ENCODE measurements at places on chromosomes 6 and 20.

- no peak for DNase-seq
Measured at GRCh38 chr6:52162940-52163908, 23.0 kb upstream of the IL17A start.

DNA sequence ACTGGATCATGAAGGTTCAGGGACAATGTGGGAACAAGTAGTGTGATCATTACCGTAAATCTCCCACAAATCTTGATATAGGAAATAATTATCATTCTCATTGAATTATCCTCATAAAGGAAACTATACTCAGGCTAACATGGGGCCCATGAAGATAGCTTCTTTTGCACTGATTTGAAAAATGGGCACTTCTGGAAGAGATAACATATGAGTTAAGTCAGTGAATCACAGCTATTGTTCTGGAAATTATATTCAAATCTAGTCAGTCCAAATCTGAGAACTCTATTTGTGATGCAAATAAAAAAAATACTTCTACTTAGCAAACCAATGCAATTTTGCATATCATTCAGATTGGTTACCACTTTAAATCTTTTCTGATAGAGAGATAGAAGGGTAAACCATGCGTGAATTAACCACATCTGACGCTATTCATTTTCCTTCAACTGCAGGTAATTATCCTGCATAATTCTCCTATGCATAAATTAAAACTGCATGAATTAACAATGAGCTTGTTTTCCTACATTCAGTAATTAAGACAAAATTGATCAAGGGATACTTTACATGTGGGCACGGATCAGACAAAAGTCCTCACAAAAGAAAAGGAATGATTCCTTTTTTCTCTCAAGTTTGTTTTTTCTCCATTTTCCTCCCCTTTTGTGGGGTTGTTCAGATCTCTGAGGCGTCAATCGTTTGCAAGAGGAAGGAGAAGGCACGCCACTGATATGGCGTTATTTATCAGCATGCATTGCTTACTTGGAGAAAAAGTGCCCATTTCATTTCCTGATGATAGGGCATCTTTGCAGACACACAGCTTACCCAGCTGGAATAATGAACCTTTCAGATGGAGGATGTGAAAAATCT is 36.4 kb downstream of the RIPOR2 start:
- no peak for DNase-seq

GRCh38 chr6:131683479-131683878 is 17.7 kb downstream of the OR2A4 start:
- no peak for DNase-seq

DNA sequence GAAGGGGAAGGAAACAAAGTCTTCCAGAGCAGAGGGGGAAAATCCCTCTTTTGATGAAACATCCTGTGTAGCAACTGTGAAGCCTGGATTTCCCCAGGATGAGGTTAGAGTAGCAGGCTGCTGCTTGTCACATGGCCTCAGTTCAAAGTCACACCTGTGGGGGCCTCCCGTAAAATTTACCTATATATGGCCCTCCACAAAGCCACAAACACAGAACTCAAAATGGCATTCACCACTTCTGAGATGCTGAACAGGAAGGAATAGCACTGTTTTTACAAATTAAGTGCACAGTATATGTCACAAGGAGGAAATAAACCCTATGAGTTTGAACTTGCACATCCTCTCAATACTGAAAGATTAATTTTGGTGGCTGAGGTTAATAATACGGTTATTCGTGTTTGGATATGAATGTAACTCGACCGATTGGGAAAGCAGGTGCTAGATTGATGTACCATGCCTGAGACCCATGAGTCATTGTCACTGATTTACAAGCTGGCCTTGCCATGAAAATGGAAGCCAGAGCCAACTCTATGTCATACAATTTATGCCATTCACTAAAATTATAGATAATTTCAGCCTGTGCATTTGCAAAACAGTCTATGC is 70.6 kb downstream of the SGK1 start:
- DNase-seq = peak; percentile 44

GRCh38 chr6:41017663-41018062 is 21.4 kb downstream of the UNC5CL start:
- no peak for DNase-seq

GRCh38 chr20:13898012-13898612 is 92.3 kb downstream of the SEL1L2 start:
- no peak for DNase-seq

GRCh38 chr20:41014561-41015088 is 14.0 kb upstream of the TOP1 start:
- no peak for DNase-seq

DNA sequence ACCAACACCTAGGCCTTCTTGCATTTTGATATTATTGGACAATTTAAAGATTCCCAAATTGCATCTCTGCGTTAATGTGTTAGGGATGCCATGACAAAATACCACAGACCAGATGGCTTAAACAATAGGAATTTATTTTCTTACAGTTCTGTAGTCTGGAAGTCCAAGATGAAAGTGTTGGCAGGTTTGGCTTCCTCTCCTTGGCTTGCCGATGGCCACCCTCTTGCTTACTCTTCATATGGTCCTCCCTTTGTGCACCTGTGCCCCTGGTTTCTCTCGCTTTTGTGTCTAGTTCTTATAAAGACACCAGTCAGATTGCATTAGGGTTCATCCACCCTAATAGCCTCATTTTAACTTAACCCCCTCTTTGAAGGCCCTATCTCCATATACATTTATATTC is 842.4 kb upstream of the FLRT3 start:
- DNase-seq = no peak

DNA sequence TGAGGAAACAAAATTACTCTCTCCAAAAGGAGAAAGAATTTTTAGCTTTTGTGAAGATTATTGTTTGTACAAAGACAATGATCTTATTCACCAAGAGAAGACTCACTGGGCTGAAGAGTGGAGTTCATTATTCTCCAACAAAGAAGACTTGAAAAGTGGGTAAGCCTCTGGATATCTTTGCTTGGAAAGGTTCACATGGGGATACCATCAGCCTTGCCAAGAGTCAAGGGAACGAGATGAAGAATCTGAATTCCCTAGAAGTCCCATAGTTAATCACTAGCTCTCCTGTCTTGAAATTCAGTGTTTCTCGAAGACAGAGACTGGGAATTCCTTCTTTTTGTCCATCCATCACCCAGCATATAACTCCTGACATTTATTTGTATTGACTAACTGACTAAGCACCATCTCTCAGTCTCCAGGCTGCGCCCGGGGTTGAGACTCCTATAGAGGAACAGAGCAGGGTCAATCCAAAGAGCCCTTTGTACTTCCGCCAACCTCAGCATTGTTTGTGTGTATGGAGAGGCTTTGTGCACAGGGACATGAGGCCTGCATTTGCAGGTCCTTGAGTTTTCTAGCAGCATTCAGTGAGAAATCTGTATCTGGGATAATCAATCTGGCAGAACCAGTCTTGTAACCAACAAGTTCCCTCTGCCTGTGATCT is 461.9 kb downstream of the KIF16B start:
- no peak for DNase-seq

- DNase-seq = no peak
Measured at GRCh38 chr20:4569865-4570264, 151.8 kb upstream of the PRND start.

DNA sequence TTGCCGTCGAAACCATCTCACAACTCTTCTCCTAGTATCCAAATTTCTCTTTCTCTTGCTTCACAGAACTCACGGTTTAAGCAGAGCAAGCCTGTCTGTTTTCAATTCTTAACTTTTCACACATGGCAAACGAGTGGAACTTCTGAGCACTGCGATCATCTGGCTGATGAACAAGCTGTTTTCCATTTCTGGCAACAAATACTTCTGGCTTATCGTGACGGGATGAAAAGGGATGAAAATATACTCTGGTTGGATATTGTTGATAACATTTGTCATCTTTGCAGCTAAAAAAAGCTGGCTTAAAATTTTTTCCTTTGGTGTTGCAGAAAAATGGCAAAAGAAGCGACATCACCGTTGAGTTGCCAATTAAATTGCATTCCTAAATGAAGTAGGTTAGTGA is 515.2 kb upstream of the JARID2 start:
- no peak for DNase-seq

DNA sequence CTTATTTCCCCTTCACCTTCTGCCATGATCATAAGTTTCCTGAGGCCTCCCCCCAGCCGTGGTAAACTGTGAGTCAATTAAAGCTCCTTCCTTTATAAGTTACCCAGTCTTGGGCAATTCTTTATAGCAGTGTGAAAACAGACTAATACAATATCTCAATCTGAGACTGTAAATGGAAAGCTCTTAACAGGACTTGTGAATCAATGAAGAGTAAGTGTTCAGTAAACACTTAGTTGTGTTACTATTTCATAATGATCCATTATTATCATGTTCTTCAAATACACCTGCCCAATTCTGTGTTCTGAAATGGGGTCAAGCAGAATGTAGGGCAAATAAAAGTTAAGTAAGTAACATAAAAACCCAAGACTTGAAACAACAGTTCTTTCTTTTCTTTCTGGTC is 266.2 kb downstream of the TENT5A start:
- DNase-seq = no peak

DNA sequence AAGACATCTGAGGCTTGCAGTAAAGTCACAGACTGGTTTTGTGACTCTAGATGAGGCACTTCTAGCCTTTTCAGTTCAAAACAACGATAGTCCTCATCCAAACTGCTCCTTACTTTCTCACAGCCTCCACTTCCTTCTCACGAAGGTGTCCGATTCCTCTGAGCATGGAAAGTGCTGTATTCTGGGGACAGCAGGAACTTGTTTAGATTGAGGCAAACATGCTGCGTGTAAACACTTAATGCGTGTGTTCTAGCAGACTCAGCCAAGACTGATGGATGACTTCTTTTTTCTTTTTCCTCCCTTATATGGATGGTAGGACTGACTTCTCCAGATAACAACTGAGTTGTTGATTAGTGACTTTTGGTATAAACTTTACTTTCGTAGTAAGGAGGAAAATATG is 80.2 kb upstream of the PRDM1 start:
- DNase-seq = no peak

GRCh38 chr20:47533518-47534062 is 31.9 kb downstream of the NCOA3 start:
- DNase-seq = no peak

DNA sequence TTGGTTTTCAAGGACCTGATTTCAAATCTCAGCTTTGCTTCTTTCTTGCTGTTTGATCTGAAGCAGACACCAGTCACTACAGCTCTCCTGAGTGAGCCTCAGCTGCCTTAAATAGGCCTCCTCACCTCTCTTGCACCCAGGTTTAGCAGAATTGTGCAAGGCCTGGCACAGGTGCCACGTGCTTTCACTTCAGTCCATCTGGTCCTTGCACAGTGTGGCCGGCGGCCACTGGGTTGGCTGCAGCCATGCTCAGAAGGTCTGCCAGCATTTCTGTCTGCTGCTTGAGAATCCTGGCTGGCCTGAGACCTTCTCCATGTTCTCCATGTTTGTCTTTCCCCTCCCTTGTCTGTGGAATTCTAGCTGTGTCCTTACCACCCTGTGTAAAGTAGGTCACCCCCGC is 14.5 kb upstream of the DAAM2 start:
- DNase-seq = no peak
